ENCODE measurements at places on chromosomes 7 and 10.

DNA sequence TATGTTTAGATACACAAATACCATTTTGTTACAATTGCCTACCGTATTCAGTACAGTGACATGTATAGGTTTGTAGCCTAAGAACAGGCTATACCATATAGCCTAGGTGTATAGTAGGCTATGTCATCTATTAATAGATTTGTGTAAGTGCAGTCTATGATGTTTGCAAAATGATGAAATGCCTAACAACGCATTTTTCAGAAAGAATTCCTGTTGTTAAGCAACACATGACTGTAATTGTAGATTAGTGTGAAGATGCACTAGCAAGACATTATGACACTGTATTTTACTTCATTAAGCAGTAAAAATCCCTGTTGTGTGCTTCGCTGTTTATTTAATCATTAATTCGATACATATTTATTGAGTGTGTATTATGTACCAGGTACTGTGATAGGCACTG, 446.0 kb downstream of the SUGCT start:
- DNase-seq = no peak

DNA sequence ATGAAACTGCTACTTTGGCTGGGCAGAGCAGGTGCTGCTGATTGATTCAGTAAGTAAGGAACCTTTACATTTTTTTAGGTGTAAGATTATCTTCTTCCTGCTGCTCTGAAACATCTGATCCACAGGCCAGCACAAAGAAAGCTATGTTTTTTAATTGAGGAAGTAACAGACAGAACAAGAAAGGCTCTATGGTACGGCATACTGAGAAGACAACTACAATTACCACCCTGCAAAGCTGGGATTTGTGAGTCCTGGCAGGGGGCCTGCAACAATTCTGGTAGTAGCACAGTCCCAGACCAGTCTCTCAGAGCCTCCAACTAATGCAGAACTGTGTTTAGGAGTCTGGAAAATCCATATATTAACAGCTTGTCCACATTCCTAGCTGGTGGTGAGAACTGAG, 103.0 kb upstream of the LRRTM3 start:
- no peak for DNase-seq

GRCh38 chr10:129038522-129038921, 428.5 kb upstream of the MGMT start:
- DNase-seq = no peak

- DNase-seq = no peak
Measured at GRCh38 chr10:74033702-74034101, 35.8 kb downstream of the VCL start.

Data from NCI-H1092 (cell line).